ENCODE measurements at places on chromosomes 12 and 14. TPM values are rescaled to one million over a fixed set of nuclear protein-coding genes. Genes with fewer than 3 reads are reported as not detected.

GRCh38 chr12:3332188-3332587 lies 158.8 kb upstream of the PRMT8 start:
- DNase-seq: no peak

DNA sequence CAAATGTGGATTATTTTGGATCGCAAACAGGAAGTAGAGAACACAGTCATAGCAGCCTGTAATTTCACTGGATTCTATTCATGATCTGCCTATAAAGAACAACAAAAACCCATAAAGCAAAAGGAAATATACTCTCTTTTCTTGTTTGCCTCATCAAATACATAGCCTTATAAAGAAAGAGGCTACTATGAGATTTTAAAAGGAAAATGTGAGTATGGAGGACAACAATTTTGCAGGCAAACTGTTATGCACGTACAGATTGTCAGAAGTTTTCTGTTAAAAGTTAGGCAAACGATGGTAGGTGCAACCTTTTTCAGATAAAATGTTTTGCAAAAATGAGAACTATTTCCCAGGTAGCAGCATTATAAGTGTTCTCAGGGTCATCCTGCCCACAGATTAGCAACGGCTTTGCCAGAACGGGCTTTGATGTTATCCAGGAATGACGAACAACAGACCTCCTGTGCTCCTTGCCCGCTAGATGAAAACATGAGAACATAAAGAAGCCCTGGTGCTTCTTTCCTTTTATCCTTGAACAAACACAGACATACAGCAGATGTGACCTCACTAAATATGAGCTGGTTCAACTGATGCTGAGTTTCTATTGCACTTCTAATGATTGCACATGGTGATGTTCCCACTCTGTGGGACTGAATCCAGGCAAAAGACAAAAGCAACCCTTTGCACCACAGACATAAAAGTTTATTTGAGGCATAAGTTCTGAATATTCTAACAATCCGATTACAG lies 88.1 kb downstream of the ITPR2 start:
- DNase-seq: no peak

The PTPN21 gene
- 49.4 TPM for total RNA-seq

DNA sequence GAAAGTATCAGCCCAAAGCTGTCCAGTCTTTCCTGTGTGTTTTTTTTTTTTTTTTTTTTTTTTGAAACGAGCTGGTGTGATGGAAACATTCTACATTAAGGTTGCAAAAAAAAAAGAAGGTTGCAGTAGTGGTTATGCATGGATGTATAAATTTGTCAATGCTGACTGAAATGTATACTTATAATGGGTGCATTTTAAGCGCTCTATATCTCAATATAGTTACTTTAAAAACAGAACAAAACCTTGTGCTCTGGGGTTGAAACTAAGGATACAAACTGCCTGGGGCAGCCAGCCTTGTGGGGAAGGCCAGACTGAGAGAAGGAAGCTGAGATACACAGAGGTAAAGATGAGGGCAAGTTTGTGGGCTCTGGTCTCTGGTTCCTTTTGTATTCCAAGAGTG lies 87.3 kb upstream of the RMST start:
- no peak for DNase-seq

DNA sequence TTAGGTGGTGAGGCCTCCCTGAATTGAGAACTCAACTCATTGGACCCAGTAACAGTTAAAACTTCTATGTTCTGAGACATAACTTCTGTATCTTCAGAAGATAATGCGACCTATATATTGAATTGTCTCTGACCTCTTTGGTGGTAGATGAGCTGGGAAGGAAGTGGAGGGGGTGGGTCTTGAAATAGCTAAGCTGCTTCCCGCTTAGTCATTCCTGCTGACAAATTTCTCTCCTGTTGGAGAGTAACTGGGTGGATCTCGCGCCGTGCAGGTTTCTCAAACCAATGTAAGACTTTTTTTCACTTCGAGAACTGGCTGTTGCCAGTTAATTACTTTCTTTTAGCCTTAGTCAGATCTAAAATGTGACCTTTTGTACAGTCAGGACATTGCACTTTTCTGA lies 100.8 kb downstream of the PPHLN1 start:
- no peak for DNase-seq

The AHNAK2 gene
- 3.5 TPM for total RNA-seq
